ENCODE measurements at places on chromosomes 2 and 18.

DNA sequence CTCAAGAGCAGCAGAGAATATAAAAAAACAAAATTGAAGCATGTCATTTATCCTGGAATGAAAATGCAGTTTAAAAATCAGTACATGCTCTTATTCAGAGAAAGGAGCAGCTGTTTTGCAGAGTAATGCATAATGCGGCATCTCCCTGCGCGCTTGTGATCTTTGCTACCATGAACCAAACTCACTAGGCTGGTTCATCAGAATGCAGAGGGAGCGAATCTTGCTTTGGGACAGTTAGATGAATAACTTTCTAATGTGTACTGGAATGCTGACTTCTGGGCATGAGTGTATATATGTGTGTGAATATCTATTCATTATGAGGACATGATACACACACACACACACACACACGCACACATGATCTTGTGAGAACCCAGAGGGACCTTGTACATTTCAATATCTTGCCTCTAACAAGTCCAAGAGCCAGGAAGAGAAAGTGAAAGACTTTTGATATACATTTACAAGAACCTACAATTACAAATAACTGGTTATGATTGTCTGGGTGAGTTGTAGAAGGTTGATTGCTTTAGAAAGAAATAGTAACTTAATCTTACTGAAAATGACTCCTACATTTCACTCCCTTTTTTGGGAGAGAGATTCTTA lies 54.1 kb upstream of the THOC1 start:
- DNase-seq = no peak

DNA sequence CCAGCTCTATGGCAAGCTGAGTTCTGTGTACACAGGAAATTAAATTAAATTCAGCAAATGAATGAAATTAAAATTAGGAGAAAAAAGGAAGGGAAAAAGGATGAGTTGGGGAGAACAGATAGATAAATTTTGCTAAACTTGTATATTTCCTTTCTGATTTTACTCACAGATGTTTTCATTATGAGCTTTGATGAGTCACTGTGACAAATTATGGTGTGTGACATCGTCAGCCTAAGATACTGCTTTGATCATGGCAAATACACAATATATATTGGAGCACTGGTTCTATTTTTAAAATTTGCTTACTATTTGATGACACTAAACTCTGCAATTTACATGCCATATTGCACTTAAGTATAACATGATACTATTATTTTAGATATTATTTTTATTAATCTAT lies 464.6 kb upstream of the SPHKAP start:
- no peak for DNase-seq

GRCh38 chr2:142874293-142874814 lies 3.1 kb upstream of the KYNU start:
- DNase-seq = no peak

GRCh38 chr2:126503476-126503875 lies 152.5 kb upstream of the GYPC start:
- DNase-seq = no peak

DNA sequence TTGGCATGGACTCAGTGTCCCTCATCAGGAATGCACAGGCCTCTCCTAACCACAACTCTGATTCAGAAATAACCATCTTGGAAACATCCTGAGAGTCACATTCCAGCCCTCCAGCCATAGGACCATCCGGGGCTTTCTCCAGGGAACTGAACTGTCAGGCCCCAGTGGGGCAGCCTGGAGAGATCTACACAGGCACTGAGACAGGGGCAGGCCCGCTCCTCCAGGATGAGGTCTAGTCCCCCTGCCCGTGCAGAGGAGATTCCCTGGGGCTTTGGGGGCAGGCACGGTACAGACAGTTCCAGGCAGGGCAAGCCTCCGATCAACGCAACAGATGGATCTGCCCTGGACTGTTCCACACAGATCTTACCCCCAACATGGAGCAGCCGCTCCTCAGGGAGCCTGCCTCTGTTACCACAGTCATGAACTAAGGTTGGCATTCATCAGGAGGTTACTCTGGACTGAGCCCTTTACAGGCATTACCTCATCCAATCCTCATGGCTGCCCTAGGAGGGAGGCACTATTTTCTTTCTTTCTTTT lies 12.0 kb downstream of the KCNK3 start:
- no peak for DNase-seq

- no peak for DNase-seq
Observed at GRCh38 chr2:9001229-9001628, 2.3 kb downstream of the MBOAT2 start.

DNA sequence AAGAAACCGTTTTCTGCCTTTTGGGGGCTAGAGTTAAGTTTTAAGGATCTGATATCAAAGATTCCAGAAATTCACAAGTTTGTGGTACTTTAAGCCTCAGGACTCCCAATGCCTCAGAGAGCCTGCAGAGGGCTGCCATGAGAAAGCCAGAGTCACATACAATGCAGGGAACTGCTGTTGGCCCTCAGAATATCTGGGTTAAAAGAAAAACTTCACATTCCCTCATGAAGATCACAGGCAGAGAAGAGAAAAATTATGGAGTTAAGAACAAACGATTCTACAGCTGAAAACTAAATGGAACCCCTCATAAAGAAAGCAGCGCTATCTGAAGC lies 39.5 kb downstream of the HDAC4 start:
- no peak for DNase-seq

DNA sequence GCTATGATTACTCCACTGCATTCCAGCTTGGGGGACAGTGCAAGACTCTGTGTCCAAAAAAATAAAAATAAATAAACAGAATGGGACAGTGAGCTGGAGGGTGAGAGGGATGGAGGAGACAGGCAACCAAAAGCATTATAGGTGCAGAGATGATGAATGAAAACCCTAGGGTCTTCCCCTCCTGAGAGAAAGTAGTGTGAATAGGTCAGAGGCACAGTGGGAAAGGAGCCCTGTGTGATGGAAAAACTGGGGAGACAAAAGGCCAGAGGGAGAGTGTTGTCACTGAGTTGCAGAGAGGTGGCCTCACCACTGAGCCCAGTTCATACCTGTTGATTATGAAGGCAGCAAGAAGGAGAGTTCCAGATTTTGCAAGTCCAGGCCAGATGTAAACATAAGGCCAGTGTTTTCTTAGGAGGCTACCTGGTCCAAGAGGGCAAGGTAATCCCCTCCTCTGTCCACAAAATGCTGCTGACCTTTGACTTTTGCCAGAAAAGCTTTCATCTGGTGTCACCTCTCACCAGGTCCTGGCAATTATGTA lies 17.6 kb upstream of the AGFG1 start:
- DNase-seq = no peak

- no peak for DNase-seq
Observed at GRCh38 chr2:105597806-105598803, 146.6 kb upstream of the NCK2 start.

GRCh38 chr2:229282758-229283546 lies 11.9 kb upstream of the PID1 start:
- no peak for DNase-seq

DNA sequence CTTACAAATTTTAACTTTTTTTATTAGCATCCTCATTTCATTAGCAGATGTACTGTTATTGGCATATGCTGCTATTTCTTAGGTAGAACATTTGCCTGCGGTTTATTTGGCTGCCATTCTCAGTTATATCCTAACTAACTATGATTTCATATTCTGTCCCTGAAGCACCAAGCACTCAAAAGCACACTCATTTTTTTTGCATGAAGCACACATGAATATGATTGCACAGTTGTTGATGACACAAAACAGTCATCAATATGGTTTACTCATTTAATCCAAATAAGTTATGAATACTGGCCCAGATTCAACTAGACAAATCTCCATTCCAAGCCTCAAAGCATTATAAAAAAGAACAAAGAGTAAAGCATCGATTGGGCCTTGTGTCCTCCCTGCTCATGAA lies 129.4 kb upstream of the CNTNAP5 start:
- no peak for DNase-seq

GRCh38 chr2:206230060-206230762 lies 44.3 kb upstream of the ZDBF2 start:
- no peak for DNase-seq

- no peak for DNase-seq
Observed at GRCh38 chr2:160918906-160919503, 241.2 kb upstream of the TANK start.

DNA sequence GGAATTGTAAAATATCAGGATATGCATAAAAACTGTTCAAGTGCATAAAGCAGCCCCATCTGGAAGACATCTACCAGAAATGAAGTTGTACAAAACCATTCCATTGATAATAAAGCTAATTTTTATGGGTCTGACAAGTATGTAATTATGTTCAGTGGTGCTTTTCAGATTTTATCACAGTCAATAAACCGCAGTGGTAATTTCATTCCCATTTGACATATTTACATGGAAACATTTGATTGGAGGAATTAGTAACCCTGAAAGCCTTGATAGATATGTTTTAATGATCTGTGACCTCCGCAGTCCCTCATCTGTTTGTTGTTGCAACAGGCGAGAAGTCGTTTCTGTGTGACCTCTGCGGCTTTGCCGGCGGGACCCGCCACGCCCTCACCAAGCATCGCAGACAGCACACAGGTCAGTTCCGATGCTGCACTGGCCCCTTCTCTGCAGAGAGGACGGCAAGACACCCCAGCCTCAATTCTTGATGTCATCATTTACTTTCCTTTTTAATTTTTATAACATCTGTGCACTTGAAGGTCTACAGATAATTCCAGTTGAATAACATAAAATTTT lies 283.1 kb downstream of the ZNF407 start:
- DNase-seq = no peak

DNA sequence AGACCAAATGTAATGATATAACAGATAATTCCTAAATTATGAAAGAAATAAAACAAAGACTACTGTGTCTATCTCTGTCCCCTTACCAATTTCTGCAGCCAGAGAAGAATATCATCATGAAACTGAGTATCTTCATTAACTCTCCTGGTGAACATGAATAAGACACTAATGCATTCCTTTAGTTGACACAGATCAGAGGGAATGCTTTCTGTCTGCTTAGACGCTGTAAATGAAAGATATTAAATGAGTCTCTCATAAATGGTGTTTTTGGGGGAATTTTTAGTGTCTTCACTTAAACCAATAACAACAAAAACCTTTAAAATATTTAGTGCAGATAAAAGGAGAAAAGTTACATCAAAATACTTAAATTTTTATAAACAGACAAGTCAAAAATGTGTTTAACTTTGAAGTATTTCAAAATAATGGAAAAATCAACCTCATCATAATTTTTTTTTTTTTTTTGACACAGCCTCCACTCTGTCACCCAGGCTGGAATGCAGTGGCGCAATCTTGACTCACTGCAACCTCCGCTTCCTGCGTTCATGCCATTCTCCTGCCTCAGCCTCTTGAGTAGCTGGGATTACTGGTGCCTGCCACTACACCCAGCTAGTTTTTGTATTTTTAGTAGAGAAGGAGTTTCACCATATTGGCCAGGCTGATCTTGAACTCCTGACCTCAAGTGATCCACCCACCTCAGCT lies 16.0 kb downstream of the EPG5 start:
- no peak for DNase-seq

DNA sequence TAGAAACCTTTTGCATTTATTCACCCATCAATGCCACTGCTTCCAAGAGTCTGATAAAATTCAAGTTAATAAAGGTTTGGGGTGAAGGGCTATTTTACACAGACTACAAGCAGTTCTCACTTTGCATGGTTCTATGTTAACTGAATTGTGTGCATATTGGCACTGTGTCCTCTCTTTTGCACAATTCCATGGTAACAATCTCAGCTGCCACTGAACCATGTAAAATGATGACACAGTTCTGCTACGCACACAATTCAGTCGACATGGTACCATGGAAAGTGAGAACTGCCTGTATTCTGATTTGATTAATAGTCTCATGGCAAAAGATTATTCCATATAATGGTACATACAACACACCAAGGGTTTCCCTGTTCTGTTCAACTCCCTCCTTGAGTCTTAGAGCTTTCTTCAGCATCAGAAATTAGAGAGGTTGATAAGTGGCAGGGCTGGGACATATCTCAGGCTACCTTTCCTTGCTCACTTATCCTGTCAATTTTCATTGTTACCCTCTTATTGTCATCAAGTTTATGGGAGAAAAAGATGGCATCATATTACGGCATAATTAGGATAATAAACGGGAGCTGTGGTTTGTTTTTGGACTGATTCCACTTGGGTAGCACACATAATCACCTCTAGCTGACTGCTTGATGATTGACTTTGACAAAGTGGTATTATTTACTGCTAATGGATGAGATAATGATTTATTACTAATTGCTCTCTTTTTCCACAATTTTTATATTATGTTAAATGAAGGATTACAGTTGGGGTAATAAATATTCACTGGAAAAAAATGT lies 139.3 kb upstream of the CREB1 start:
- no peak for DNase-seq

GRCh38 chr2:54348646-54349045 lies 92.6 kb upstream of the TSPYL6 start:
- no peak for DNase-seq

- DNase-seq = no peak
Observed at GRCh38 chr18:22964116-22964515, 31.0 kb downstream of the RBBP8 start.

- no peak for DNase-seq
Observed at GRCh38 chr2:64750001-64750816, 96.5 kb upstream of the SERTAD2 start.

- DNase-seq = no peak
Observed at GRCh38 chr2:10919410-10919770, 7.7 kb downstream of the KCNF1 start.

DNA sequence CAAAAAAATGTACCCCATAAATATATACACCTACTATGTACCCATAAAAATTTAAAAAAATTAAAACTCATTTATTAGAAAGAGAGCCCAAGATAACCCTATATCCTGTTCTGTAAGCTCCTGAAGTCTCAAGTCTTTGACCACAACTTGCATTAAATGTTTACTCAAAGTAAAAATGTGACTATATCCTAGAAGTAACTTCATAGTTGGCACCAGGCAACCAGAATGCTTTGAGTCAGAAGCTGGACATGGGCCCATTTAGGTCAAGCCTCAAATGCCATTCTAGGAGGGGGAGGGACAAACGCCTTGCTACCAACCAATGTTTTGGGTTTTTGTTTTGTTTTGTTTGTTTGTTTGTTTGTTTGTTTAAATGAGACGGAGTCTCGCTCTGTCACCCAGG lies 9.3 kb upstream of the TBC1D8 start:
- no peak for DNase-seq

GRCh38 chr2:155696571-155696970 lies 636.0 kb downstream of the NR4A2 start:
- no peak for DNase-seq

DNA sequence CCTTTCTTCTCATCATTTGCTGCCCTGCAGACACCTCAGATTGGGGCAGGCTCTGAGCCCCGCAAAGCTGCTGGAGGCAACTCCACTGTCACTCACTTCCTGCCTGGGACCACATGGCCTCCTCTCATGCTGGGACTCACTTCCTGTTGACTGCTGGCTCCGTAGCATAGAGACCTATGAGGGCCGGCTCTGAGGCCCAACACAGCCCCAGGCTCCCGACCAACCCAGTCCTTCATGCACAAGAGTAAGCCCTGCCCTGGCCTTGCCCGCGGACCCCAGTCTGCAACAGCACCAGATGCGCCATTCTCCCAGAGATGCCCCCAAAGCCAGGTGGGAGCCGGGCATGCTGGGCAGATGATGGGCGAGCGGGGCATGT lies 55.7 kb downstream of the DNMT3A start:
- no peak for DNase-seq

GRCh38 chr18:55001394-55002024 lies 42.2 kb upstream of the CCDC68 start:
- DNase-seq = no peak
